ENCODE measurements at places on chromosomes 6 and 20. TPM values are rescaled to one million over a fixed set of nuclear protein-coding genes. Genes with fewer than 3 reads are reported as not detected.

DNA sequence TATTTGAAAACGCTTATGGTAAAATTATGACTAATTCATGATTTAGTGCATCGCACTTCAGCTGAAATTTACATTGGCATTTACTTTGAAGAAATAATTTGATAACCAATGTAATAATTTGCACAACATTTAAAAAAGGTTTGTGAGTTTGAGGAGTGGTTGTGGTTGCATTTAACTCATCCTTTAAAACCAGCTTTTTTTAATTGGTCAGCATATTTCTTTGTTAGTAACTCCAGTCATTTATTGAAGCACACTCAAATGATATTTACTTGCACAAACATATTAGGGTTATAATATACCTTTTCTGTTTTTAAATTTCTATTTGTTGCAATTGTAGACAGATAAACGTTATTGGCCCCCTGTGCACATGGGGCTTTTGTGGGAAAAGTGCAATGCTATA is 78.1 kb upstream of the AHI1 start:
- no peaks in the 10 kb centered on the region for H3K27me3 ChIP-seq
- no peaks in the 10 kb centered on the region for H3K36me3 ChIP-seq
- H3K27ac ChIP-seq: no peak overlapping the region
- peaks cover 4% of the 10 kb centered on the region for H3K4me1 ChIP-seq

NT5DC1 gene
- 54.8 TPM for total RNA-seq

- H3K27me3 ChIP-seq: no peaks in the 10 kb centered on the region
- H3K27ac ChIP-seq: no peak overlapping the region
- no peak for DNase-seq
- no peaks in the 10 kb centered on the region for H3K4me1 ChIP-seq
- H3K4me3 ChIP-seq: no peak overlapping the region
Measured at GRCh38 chr20:21681234-21681921, 24.1 kb upstream of the PAX1 start.

DNA sequence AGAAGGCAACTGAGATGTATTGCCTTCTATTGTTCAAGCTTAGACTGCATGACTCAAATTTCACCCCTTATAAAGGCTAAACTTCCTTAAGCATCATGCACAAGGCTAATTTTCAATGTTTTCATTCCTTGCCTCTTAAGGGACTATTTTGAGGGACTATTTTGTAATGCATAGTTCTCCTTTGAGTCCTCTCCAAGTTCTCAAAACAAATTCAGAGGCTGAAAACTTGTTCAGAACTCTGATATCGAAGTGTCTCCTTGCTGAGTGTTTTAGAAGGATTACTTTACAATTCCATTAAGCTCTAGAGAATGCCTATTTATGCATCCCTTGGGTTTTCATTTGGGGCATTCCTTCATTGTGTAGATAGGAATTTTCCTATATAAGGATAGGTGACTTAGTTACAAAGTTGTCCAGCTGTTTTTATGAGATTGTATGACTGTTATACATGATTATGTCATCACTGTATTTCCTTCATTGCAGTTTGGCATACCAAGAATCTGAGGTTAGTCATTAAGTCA is 41.7 kb downstream of the COL19A1 start:
- no peak overlapping the region for H3K27ac ChIP-seq
- H3K4me3 ChIP-seq: no peak overlapping the region
- peaks cover 15% of the 10 kb centered on the region for H3K36me3 ChIP-seq
- H3K27me3 ChIP-seq: no peaks in the 10 kb centered on the region
- H3K4me1 ChIP-seq: peaks cover 7% of the 10 kb centered on the region
- no peak for DNase-seq

OR5V1 gene
- not detected for total RNA-seq

DNA sequence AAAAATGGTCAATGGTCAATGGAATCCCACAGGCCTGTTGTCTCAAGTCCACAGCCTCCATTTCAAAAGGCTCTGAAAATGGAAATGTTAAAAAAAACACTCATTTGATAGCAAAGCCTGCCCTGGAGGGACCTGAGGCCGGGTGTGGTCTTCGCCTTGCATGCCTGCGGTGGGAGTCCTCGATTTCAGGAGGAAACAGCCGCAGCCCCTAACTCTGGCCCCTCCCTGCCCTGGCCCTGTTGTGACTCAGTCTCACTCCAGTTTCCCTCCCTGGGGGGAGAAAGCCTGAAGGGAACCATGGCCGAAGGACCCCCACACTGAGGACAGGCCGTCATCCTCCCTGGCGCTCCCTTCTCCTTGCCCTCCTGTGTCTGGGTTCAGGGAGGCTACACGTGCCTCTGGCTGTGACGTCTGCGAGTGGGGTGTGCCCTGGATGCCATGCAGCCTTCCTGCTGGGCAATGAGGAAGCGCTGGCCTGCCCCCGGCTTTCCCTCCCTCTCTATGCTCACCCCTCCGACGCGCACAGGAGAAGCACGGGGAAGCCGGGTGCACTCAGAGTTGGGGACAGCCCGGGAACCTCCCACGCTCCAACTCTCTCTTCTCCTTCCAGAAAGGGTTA is 9.2 kb downstream of the BHLHE23 start:
- H3K4me1 ChIP-seq: no peaks in the 10 kb centered on the region
- no peak for DNase-seq

DNA sequence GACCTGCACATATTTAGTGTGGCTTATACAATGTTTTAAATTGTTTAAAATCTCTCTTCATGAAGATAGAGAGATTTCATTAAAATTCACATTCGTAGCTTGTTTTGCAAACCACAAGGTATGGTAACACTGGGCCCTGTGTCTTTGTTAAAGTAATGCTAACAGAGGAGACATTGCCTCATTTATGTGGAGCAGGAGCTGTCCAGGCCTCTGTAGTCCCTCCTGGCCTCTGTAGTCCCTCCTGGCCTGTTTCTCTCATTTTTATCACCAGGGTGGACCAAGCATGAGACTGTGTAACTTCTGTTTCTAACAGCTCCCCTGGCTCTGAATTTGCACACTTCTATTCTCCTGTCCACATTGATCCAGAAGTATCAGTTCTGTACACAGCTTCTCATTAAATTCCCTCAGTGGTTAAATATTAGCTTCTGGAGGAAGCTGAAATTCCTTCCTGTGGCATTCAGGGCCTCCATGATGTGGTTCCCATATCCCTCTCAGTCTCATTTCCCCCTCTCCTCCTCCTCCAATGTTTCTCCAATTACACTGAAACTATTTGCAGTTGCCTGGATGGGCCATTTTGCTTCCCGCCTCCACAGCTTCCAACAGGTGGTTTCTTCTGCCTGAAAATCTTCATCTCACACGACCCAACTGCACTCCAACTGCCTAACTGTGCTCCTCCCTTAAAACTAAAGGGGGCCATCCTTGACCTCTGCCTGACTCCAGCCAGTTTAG is 340.4 kb downstream of the SYNE1 start:
- H3K4me3 ChIP-seq: no peak overlapping the region
- DNase-seq: no peak
- no peaks in the 10 kb centered on the region for H3K27me3 ChIP-seq

- no peaks in the 10 kb centered on the region for H3K4me1 ChIP-seq
- no peak for DNase-seq
- no peak overlapping the region for H3K4me3 ChIP-seq
- H3K36me3 ChIP-seq: no peaks in the 10 kb centered on the region
- no peaks in the 10 kb centered on the region for H3K27me3 ChIP-seq
- no peak overlapping the region for H3K27ac ChIP-seq
Measured at GRCh38 chr6:106413016-106413415, 52.5 kb downstream of the CRYBG1 start.

DNA sequence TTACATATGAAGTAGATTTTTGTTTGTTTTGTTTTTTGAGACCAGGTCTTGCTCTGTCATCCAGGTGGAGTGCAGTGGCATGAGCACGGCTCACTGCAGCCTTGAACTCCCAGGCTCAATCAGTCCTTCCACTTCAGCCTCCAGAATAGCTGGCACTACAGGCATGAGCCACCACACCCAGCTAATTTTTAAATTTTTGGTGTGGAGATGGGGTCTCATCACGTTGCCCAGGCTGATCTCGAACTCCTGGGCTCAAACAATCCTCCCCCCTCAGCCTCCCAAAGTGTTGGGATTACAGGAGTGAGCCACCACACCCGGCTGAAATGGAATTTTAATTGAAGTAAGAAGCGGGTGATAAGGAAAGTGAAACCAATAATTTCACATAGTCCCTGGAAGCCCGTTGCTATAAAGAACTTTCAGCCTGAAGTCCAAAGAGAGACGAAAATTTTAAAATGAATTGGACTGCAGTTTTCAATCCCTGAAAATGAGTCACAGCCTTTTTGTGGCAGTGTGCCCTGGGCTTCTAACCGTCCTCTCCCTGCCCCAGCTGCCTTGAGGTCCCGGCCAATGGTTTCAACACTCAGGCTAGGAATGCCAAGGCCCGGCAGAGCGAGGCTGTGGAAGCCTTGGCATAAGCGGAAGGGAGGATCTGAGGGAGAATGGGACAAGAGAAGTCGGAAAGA is 757 bp downstream of the RAET1E start:
- DNase-seq: no peak
- no peak overlapping the region for H3K27ac ChIP-seq
- H3K27me3 ChIP-seq: no peaks in the 10 kb centered on the region
- no peaks in the 10 kb centered on the region for H3K4me1 ChIP-seq

HFE gene
- total RNA-seq: 6.5 TPM

All from B cell (primary cell).